ENCODE measurements at places on chromosomes 1 and 21.

- DNase-seq, result peak; percentile 60
These were observed 9.0 kb downstream of the C1orf105 start for GRCh38 chr1:172429331-172430127.

DNA sequence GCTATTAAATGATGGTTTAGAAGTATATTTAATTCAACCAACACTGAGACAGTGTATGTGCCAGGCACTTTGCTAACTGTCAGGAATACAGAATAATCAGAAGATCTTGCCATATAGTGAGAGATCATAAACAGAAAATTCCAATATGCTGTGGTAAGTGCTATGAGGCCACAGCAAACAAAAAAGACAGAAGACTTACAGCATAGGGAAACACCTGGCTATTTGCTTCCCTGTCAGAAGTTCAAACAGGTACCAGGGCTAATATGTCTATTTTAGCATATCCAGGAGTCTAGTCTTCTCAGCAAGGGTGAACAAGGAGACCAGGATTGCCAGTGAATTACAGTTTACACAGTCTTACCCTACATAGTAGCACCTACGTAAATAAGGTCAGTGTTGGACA is 30.4 kb downstream of the TRIT1 start:
- no peak for DNase-seq

- no peak for DNase-seq
These were observed 22.3 kb downstream of the MFSD2A start for GRCh38 chr1:39977202-39977601.

DNA sequence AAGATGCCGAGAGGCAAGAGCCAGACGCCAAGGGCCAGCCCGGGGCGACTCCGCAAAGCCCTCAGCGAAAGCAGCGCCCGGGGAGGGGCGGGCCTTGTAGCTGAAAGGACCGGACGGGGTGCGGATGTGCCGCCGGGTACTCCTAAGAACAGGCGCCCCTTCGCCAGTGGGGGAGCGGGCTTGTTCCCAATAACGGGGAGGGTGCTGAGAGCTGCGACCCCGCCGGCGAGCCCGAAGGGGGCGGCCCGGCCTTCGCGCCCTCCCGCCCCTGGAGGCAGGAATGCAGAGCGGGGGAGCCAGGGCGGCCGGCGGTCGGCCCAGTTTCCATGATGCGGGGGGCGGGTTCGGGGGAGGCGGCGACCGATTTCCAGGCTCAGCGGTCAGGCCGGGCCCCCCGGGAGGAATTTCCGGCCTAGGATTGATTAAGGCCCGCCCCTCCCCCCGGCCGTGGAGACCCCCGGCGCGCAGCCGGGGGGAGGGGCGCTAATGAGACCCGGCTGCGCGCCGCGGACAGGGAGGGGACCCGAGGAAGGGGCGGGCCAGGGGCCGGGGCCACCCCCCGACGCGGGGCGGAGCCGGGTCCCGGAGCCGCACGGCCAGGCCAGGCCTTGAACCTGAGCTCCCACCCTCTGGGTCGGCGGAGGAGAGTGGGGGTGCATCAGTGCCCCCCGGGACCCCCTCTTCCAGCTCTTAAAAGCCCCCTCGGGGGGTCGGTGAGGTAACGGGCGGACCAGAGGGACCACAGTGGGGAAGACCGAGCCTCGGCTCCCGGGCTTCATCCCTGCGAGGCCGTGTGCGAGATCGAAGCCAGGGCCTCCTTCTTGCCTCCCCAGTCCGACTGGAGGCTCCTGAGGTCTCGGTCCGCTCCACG is 898 bp upstream of the TMEM200B start:
- DNase-seq, result no peak

DNA sequence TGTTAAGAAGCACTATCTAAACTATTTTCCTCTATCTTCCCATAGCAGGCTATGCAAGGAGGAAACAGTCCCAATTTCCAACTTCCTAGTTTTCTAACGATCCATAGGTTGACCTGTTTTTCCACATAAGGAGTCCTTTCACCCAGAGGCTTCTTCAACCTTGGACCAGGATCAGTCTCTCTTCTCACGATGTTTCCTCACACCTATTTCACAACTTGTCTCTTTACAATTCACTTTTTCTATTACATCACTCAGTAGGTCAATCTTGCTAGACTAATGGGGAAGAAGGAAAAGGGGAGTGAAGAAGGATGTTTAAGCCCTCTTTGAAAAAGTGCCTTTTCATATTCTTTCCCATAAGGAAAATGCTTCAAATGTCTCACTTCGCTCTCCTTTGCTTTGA is 15.9 kb downstream of the PALMD start:
- DNase-seq, result no peak

DNA sequence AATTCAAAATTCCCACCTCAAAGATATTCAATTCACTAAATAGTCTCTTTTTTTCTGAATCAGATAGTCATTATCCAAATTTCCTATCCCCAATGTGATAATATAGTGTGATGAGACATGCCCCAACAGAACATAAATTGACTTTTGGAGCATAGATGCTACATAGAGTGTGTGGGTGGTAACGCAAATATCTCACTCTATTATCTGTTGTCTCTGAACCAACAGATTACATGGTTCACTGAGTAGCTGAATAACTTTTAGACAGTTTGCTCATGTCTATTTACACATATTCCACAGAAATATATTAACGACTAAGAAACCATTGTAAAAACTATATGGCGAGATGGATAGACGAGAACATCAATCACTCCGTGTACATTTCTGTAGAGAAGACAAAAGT is 209.9 kb downstream of the BARHL2 start:
- no peak for DNase-seq

DNA sequence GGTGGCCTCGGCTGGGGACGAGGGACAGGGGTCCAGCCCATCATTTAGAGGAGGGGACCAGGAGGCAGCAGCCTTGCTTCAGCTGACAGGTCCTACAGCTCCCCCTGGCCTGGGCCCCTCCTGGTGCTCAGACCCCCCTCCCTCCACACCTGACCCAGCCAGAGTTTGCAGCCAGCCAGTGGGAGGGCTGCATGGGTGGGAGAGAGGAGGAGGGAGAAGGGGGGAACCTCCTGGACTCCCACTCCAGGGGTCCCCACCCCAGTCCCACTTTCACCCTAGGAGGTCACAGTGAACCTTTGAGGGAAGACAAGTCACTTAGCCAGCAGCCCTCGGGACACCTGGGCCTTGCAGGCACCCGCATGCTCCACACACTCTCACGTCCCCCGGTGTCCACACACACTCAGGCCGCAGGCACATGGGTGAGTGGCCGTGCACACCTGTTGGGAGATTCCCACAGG is 108.9 kb upstream of the ZBTB40 start:
- no peak for DNase-seq

GRCh38 chr1:107617921-107618320 is 347.1 kb downstream of the VAV3 start:
- DNase-seq, result no peak

GRCh38 chr1:38133756-38134155 is 87.2 kb upstream of the POU3F1 start:
- DNase-seq, result no peak

DNA sequence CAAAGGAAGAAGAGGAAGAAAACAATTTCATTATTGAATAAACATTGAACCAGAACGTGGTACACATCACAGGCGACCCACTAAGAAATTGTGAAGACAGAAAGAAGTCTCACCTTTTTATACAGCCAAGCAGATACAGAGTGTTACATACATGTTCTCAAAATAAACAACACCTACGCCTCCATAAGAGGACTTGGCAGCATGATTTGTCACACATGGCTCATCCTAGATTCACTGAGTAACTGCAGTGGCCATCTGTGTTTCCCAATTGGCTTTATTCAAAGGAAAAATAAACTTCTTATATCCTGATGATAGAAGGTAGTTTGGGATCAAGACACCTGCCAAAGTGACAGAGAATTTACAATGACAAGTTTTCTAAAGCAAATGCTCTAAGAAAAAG is 7.6 kb upstream of the KRTAP19-8 start:
- DNase-seq, result no peak

- DNase-seq, result no peak
These were observed 542.5 kb upstream of the PKN2 start for GRCh38 chr1:88141499-88142074.

GRCh38 chr1:187032982-187033692 is 204.4 kb downstream of the PLA2G4A start:
- DNase-seq, result no peak

DNA sequence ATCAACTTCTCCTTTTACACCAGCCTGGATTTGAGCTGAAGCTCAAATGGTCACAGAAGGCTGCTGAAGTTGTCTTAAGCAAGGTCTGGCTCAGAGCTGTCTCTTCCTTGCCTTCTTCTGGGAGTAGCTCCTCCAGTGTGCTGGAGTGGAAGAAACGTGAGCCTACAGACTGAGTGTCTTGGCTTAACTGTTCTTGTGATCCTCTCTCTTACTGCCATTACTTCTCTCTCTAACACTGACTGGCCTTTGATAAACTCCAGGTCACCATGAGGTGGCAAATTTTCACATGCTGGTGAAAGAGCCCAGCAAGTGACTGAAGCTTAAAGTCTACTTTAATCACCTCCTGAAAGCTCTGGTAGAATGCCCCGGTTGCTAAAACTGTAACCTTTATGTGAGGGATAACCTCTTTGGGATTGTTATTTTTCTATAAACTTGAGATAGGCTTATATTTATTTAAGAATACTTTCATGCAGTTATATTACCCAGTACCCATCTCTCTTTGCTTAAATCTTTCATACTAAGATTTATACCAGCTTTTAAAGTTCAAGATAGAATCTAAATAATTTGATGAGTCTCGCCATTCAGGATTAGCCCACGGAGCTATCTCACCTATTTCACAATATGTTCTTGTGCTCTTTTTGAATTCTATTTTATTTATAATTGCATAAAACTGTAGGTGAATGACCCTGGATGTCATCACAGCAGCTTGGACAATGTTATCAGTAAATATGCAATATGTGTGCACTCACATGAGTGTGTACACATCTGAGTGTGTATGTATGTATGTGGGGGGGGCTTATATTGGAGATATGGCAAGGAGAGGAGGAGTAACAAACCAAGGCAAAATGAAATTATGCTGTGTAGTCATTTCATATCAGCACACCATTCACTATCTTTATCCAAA is 924.0 kb downstream of the LTN1 start:
- no peak for DNase-seq

DNA sequence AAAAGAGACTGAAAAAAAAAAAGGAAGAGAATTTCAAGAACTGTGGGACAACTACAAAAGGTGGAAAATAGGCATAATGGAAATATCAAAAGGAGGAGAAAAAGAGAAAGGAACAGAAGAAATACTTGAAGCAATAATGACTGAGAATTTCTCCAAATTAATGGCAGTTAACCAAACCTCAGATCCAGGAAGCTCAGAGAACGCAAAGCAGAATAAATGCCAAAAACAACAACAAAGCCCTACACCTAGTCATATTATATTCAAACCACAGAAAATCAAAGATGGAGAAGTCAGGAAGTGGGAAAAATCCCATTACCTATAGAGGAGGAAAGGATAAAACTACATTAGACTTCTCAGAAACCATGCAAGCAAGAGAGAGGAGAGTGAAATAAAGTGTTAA is 20.7 kb upstream of the AHCYL1 start:
- DNase-seq, result no peak

GRCh38 chr1:171645553-171646248 is 6.8 kb downstream of the MYOC start:
- DNase-seq, result peak; percentile 59

DNA sequence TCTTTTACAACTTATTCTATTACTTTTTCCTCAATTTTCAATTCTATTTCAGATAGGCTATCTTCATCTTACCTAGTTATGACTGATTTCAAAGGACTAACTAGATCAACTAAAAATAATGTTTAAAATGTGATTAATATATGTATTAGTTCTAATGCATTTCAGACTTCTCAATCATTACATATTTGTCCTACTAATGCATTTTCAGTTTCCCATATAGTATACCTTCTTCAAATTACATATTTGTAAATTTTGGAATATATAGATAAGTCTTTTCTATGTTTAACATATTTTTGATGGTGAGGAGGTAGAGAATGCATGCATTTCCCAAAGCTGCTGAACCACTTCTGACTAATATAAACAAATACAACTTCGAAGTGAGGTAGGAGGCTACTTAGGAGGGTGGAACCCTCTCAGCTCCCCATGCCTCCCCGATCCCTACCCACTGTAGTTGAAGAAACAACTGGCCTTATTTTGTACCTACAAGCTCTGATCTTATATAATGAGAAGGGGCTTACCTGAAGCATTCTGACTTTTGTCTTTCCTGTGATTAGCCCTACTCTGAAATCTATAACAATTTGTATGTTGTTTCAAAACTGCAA is 1.7 kb downstream of the TRMT1L start:
- no peak for DNase-seq

- DNase-seq, result peak; percentile 66
These were observed 25.3 kb upstream of the PEF1 start for GRCh38 chr1:31669786-31670592.

DNA sequence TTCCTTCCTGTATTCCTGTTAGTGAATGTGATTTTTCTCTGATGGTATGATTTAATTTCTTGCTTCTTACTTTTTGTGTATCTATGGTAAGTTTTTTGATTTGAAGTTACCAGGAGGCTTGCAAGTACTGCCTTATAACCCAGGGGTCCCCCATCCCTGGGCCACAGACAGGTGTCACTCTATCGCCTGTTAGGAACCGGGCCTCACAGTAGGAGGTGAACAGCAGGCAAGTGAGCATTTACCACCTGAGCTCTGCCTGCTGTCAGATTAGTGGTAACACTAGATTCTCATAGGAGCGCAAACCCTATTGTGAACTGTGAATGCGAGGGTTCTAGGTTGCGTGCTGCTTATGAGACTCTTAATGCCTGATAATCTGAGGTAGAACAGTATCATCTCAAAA is 143.3 kb downstream of the RPS6KC1 start:
- DNase-seq, result no peak

GRCh38 chr1:90721210-90722194 is 4.4 kb upstream of the BARHL2 start:
- DNase-seq, result peak; percentile 50

- no peak for DNase-seq
These were observed 616.5 kb upstream of the RGS18 start for GRCh38 chr1:191541758-191542157.

DNA sequence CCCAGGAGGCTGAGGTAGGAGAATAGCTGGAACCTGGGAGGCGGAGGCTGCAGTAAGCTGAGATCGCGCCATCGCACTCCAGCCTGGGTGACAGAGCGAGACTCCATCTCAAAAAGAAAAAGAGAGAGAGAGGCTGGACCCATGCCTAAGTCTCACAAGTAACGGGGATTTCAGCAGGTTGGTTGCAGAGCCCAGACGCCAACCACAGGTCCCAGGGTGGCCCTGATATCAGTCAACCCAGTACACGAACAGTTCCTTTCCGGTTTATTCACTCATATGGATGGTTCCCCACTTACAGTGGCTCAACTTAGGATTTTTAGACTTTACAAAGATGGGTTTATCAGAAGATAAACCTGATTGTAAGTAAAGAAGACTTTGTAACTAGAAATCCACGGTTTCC is 40.9 kb downstream of the CLSTN1 start:
- no peak for DNase-seq

GRCh38 chr21:17536381-17536780 is 23.5 kb downstream of the CXADR start:
- no peak for DNase-seq
